Stimulated activated CD8-positive, alpha-beta memory T cell treated with anti-CD3 and anti-CD28 coated beads, Interleukin-7, amount 100 ng/mL, for 24 hours (primary cell): ENCODE measurements at places on chromosomes 1 and 21.

- no peak for DNase-seq
Observed at GRCh38 chr1:210262167-210262896, 29.7 kb downstream of the SERTAD4 start.

- DNase-seq, result no peak
Observed at GRCh38 chr1:3731583-3732433, 20.4 kb upstream of the CCDC27 start.

DNA sequence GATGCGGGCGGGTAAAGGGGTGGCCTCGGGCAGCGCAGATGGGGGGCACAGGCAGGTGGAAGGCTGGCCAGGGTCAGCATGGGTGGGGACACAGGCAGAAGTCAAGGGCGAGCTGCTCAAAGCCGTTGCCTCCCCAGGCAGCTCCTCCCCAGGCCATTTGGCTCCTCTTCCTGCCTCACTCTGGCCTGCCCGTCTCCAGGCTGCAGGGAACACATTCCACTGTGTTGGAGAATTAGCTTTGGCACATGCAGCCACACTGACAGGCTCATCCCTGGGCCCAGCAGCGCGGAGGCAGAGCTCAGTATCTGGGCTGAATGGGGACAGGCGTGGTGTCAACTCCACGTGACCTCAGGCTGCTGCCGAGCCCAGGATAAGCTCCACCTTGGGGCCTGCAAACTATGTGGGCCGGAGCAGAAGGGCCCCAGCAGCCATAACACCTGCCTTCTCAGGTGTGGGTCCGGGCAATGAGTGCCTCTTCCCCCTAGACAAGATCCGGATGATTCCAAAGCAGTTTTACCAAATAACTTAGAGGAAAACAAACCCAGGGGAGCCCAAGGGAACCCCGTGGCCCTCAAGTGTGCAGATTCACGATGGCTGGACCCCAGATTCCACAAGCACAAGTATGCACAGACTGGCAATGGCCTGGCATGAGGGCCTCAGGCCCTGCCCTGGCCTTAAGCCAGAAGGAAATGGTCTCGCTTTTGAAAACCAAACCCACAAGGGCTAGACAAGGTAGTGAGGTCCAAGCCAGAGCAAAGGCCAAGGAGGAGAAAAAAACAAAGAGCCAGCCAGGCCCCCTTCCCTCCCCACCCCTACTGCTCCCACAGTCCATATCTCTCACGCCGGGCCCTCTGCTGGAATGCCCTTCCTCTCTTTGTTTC is 40.2 kb downstream of the HSPG2 start:
- no peak for DNase-seq

- no peak for DNase-seq
Observed at GRCh38 chr1:162265983-162266382, 110.7 kb downstream of the SPATA46 start.

DNA sequence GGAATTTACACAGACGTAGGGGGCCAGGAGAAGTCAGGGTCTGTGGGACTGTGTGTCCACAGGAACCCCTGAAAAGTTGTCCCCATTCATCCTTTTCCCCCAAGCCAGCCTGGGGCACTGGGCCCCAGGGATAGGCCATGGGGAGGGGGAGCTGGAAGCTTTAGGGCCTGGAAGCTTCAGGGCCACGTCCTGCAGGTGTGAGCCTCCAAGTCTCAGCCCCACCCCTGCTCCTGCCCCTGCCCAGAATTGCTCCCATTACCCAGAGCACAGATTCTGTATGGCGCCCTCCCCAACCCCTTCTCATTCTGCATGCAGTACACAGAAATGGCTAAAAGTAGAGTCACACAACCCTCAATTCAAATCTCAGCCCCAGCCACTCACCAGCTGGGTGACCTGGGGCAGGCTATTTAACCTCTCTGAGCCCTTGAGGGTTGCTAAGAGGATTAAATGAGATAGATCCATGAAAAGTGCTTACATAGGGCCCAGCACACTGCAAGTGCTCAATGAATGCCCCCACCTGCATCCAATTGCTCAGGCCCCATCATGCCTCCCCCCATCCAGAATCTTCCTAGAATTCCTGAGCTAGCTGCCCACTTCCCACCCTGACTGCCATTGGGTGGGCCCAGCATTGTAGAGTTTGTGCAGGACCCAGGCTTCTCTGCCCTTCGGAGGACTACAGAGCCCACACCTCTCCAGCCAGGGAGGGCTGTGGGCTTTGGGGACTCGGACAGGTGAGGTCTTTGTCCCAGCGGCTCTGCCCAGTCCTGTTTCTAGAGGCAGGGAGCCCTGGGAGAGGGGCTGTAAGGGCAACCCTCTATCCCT is 6.5 kb downstream of the RAP1GAP start:
- no peak for DNase-seq

GRCh38 chr1:172663732-172664131 is 4.8 kb downstream of the FASLG start:
- no peak for DNase-seq

GRCh38 chr1:32877211-32878110 is 6.7 kb upstream of the FNDC5 start:
- no peak for DNase-seq

DNA sequence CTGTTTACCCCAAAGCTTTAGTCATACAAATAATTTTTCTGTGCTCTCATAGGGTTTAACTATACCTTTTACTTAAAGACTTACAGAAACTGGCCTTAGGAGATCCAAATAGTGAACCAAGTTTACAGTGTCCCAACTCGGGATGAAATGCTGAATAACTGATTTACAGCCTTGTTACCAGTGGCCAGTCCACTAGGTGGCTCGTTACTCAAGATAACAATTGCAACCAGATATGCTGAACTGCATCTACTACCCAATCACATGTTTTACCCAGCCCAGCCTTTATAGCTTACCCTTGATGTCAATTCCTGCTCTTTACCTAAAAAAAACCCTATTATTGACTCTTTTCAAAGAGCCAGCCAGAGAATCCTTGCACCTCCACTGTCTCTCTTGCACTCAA is 1148.8 kb upstream of the ADGRL4 start:
- no peak for DNase-seq

- no peak for DNase-seq
Observed at GRCh38 chr1:223087291-223088255, 55.5 kb downstream of the TLR5 start.

GRCh38 chr1:10561497-10561896 is 86.7 kb downstream of the PEX14 start:
- no peak for DNase-seq

DNA sequence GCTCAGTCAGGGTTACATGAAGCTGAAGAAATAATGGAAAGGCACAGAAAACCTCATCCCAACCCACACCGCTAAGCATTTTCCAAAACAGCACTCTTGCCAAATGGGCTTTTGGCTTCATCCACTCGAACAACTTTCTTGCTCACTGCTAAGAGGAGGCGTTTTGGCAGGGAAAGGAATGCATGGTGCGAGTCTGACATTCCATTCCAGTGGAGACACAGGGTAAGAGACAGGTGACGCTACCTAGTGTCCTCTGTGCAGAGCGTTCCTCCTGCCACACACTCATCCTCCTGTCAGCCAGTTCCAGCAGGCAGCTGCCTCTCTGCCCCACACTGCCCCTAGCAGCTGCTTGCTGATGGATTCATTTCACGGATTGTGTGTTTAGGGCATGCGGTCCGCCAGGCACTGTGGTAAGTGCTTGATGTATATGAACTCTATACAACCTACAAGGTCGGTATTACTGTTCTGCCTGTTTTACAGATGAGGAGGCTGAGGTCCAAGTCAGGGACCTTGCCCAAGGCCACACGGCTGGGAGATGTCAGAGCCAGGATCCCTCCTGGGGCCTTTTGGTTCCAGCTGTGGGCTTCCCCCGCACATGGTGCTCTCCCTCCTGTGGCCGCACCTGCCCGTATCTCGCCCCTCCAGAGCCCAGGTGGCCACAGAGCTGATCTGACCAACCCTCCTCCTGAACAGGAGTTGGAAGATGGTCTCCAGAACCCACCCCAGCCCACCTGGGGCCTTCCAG is 25.7 kb upstream of the BACE2 start:
- no peak for DNase-seq

DNA sequence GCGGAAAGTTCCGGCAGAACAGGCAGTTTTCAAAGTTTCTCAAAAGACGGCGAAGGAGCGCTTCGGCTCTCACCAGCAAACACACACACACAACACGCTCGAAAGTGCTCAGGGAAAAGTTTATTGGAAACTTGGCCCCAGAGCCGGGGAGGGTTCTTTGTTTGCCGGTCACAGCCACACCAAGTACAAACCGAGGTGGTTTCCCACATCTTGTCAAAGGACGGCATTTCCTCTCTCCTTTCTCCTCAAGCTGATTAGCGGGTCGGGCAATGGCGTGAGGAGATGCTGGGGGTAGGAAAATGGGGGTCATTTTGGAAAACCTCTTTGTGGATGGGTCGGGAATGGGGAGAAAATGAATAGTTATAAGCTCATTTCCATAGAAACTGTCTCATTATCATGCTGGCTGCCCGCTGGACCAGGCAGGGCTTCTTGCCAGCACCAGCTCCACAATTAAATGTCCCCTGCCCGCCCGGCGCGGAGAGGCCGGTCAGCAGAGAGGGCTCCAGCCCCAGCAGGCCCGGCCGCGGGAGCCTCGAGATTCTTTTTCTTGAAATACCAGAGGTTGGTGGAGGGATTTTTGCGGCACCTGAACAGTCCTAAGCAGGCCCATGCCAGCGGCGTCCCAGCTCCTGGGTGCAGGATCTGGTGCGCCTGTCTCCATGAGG is 92.3 kb downstream of the PRDM16 start:
- DNase-seq, result no peak

DNA sequence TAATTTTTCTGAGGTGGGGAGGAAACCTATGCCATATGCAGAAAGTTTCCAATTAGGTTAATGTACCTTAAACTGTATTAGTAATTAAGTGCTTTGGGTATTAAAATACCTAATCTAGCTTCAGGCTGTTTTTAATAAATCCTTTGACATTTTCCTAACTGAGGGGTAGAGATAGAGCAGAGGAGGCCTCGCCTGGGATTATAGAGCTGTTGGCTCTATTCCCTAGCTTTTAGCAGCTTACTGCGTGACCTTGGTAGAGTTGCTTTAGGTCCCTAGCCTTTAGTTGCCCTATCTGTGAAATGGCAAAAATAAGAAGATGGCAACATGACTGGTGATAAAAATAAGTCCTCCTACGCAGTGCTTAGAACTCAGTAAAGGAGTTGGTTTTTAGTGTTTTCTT is 621.0 kb downstream of the LMO4 start:
- no peak for DNase-seq

GRCh38 chr1:17544776-17545350 is 5.4 kb downstream of the ARHGEF10L start:
- DNase-seq, result no peak

GRCh38 chr1:2528966-2529783 is 888 bp downstream of the HES5 start:
- DNase-seq, result no peak

- no peak for DNase-seq
Observed at GRCh38 chr1:2195785-2196184, 1.2 kb upstream of the FAAP20 start.

DNA sequence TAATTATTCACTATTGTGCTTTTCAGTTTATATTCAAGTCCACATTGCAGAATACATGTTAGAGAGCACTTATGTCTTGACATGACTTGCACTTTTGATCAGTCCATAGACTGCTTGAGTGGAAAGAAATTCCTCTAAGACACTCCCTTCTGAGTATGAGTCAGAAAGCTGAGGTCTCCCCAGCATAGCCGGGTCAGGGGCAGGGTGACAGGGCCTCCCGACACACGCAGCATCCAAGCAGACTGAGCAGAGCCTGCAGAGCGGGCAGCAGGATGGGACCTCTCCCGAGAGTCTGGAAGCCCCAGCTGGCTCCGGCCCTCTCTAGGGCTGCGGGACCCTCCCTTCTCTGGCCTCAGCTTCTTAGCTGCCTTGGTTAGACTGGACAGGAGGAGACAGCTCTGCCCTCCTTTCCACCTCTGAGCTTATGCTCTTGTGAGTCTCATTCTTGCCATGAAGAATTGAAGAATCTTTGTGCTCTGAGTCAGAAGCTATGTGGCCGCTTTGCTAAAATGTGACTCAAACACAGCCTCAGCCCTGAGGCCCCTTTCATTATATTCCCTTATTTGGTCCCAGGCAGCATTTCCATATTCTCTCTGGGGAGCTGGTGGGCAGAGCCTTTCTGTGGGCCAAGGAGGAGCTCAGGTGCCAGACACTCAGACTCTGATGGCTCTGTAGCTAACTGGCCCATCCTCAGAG is 11.2 kb upstream of the CAPN2 start:
- no peak for DNase-seq

GRCh38 chr21:38243732-38244406 is 12.9 kb upstream of the KCNJ15 start:
- no peak for DNase-seq

- no peak for DNase-seq
Observed at GRCh38 chr1:46594063-46594462, 10.0 kb downstream of the MKNK1 start.

DNA sequence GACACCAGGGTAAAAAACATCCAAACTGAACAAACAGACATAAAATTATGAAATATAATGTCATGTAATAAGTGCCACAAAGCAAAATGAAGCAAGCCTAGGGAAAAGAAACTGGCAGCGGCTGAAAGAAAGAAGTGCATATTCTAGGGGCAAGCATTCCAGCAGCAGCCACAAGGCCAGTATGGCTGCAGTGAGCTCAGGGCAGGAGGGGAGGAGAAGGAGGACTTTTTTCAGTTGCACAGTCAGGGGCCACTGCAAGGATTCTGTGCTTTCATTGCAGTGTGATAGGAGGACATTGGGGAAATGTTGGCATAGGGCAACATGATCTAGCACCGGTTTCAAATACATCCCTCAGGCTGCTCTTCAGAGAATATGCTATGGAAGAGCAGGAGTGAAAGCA is 263.8 kb downstream of the NEGR1 start:
- DNase-seq, result no peak

GRCh38 chr1:157133426-157133825 is 4.8 kb downstream of the ETV3 start:
- no peak for DNase-seq

- no peak for DNase-seq
Observed at GRCh38 chr1:92837062-92837461, 5.2 kb downstream of the RPL5 start.

- DNase-seq, result no peak
Observed at GRCh38 chr1:243287123-243287460, 31.3 kb downstream of the SDCCAG8 start.

DNA sequence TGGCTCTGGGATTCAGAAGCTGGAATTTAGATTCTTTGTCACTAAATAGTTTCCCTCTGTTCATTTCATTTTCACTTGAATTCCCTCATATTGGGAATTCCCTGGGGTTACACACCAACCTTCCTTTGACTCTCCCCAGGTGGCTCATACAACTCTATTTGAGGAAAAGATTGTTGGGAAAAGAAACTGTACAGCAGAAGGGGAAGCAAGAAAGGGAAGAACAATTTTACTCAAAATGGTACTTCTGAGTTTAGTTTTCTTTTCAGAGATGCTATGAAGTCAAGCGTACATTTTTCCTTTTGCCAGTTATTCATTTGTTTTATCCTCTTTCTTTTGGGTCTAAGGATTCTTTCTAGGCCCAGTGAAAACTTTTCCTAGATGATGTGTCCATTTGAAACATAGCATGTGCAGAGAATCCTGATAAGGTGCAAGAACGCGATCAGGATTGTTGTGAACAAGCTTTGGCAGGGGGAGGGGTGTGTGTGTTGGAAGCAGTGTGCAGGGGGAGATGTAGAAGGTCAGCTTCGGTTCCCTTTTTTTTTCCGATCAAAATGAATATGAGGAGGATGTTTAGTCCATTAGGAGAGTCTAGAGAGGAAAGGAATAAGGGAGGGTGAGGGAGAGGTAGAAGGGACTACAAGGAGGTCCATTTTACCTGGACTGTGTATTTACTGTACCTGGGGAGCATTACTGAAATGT is 26.8 kb upstream of the CD1D start:
- DNase-seq, result no peak

GRCh38 chr1:44134071-44134920 is 7.1 kb downstream of the KLF18 start:
- DNase-seq, result no peak

- DNase-seq, result no peak
Observed at GRCh38 chr1:30920827-30921226, 12.3 kb upstream of the SDC3 start.

- no peak for DNase-seq
Observed at GRCh38 chr21:42452401-42453223, 43.4 kb downstream of the RSPH1 start.
